Thoracic aorta (tissue), 2 donors: ENCODE measurements at places on chromosomes 6 and 20. TPM values are rescaled to one million over a fixed set of nuclear protein-coding genes. Genes with fewer than 3 reads are reported as not detected.

The GSTA2 gene
- total RNA-seq: not detected

The CLIC1 gene
- total RNA-seq: 251 TPM

The SLC12A5 gene
- not detected for total RNA-seq

The FAM83C gene
- total RNA-seq: not detected

The FNDC11 gene
- total RNA-seq: not detected

The CCN2 gene
- total RNA-seq: 1,207 TPM

The FAM83B gene
- total RNA-seq: not detected

The TTBK1 gene
- total RNA-seq: not detected

The COL19A1 gene
- not detected for total RNA-seq
